ENCODE measurements at places on chromosomes 4 and X.

DNA sequence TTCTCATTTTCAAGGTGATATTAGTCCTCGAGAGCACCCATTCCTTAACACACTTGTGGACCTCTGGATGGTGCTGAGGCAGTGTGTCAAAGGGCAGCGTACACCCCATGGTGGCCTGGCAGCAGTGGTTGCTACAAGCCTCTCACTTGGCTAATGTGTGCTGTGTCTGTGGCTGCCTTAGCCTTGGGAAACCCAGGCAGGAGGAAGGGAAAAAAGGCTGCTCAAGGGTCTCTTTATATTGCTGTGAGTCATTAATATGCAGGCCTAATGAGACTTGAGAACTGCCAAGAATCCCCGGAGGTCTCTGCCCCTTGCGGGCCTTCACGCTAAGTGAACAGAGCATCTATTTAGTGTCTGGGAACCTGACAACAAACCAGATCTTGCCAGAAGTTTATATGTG, 7.0 kb downstream of the PCDH10 start:
- DNase-seq = no peak

DNA sequence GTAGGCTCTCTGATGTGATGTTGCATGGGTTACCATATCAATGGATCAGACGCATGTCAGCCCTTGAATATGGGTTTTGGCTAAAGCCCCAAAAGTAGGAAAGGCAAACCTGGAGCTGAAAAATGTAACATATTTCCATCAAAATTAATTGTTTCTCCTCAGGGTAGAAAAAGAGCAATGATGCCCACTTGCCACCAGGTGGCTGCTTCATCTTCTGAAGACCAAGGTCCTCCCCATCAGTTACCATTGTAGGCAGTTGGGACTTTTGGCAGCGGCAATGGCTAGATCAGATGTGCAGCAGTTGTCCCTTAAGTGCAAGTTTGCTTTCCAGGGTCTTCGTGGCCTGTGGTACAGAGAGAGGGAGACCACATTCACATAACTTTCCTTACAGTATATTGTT, 118.2 kb downstream of the NAF1 start:
- peak; percentile 45 for DNase-seq

DNA sequence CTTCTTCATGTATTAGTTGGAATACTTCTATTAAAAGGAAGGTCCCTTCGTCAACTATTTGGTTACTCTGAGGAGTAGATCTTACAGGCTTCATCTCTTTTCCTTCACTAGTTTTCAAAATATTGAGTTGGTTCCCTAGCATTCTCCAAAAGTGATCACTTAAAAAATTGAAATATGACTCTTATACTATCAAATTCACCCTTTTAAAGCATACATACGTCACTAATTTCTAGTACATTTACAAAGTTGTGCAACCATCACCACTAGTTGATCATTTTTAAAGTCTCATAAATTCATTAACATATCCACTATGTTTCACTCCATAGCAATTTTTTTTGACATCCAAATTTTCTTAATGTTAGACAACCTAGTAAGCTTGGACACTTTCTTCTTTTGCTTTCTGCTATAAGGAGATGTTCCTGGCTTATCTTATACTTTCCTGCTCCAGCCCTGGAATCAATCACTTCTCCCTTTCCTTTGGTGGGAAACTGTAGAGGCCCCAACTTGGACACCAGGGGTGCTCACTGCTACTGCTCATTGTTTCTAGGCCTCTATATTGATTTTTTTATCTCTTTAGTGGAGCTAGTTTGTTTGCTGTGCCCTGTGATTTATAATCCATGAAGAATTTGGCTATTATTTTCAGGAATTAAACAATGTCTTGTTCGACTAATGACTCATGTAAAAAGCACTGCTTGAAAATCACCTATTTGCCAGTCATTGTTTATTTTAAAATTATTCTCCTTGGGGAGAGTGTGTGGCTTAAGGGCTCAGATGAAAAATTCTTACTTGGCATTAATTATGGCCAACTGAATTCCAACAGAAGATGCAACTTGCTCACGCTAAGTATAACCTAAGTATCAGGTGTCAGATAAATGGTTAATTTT, 4.0 kb upstream of the ZFX start:
- DNase-seq = peak; percentile 74

GRCh38 chrX:43562372-43562771, 93.7 kb upstream of the MAOA start:
- peak; percentile 8 for DNase-seq

DNA sequence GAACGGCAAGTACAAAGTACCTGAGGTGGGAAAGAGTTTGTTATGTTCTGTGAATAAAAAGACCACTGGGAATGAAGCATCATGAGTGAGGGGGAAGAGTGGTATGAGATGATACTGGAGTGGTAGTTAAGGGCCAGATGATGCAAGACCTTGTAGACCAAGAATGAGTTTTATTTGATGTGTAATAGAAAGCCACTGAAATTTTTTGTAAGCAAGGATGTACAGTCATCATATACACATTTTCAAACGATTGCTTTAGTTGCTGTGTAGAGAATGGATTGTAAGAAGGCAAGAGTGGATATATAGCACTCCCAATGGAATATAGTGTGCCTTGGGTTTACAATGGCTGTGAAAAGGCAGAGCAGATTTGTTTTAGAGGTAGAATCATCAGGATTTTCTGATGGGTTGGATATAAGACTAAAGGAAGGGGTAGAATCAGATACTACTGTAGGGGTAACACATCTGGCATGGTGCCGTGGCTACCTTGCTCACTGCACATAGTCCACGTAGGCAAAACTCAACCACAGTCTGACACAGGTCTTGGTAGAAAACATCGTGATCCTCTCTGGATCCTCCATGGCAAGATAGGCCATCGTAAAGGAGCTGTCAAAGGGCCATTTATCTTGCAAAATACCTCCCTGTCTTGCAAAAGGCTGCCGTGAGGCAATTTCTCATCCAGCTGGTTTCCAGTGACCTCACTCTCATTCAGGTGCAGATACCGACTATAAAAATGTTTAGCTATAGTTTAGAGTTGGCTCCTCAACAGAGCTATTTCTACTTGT, 14.9 kb downstream of the TIFA start:
- peak; percentile 92 for DNase-seq

DNA sequence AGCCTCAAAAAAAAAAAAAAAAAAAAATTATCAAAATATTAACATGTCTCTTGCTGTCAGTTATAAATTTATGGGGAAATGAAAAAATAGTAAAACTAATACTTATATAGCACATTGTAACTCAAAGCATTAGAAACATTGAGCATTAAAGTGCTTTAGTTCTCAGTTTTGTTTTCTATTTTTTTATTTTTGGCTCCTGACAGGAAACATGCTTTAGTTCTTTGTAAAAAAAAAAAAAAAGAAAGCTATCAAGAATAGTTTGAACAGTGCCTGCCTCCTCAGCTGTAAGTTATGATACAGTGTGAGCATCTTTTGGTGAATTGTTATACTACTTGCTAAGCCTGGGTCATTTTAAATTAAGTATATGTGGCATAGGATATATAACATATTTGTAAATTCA, 5.1 kb upstream of the CENPC start:
- no peak for DNase-seq

DNA sequence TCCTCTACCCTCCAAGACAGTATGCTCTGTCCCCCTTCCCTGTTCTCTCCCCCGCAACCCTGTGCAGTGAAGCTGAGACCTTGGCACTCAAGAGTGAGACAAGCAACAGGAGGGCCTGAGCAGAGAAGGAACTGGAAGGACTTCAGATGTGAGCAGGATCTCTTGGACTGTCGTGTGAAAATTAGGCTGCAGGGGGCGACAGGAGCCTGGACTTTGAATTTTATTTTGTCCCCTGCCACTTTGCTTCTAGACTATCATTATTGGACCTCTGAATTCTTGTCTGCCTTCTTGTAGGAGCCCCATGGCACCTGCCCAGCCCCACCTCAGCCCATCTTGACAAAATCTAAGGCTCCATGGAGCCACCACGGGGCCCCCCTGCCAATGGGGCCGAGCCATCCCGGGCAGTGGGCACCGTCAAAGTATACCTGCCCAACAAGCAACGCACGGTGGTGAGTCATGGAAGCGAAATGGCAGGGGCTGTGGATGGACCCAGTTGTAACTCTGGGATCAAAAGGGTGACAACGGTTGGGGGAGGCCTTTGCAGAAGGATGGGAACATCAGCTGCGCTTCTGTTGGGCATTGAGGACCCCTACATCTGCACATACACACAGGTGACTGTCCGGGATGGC, 1.7 kb downstream of the ARAF start:
- peak; percentile 44 for DNase-seq

DNA sequence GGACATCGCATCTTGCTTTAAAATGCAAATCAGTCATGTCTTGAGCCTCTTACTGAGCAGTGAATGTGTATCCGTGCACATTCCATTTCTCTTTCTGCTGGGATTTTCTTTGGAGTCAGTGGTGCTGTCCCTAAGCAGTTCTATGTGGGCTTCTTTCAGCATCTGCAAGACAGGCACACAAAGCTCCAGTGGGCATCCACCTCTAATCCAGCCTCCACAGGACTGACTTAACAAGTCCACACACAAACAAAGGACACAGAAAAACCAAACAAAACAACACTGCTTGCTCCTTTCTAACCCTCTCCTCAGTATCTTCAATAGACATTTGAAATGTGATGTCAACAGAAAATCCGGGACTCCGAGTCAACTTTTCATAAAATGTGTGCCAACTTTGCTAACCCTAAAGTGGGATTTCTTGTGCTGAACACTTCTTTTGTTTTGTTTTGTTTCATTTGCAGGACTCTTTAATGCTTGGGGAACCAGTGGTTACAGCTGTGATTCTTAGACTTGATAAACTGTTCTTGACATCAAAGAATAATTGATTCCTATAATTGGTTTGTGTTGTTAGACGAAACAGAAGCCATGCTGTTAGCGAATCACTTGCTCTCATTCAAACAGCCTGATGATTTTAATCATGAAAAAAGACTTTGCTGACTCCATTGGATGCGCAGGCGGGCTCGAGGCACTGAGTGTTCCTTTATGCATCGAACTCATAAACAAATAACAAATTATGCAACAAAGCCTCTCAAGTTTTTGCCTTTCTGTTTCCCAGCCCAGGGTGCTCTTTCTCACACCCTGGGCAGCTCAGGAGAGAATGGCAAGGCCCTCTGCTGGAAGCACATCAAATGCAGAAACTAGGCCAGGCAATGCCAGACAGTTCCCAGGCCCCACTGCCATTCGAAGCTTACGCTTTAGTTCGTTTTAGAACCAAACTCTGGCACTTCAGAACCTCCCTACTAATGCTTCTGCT, 20.1 kb downstream of the ETNPPL start:
- no peak for DNase-seq

DNA sequence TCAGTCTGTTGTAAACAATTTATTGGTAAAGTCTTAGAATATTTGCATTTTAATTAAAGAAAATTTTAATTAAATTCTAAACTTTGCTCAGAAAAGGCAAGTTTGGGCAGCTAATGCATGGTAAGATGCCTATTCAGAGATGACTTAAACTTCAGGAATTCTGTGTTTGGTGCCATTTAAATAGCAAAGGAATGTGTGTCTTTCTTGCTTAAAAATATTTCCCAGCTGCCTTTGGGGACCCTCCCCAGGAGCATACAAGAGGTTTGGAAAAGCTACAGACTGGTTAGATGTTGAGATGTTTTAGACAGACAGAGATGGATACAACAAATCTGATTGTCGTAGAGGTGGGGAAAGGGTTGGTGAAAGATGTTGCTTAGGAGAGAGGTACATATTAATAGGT, 36.5 kb downstream of the AFF2 start:
- no peak for DNase-seq

- DNase-seq = no peak
Observed at GRCh38 chrX:118978451-118978850, 4.0 kb downstream of the LONRF3 start.

DNA sequence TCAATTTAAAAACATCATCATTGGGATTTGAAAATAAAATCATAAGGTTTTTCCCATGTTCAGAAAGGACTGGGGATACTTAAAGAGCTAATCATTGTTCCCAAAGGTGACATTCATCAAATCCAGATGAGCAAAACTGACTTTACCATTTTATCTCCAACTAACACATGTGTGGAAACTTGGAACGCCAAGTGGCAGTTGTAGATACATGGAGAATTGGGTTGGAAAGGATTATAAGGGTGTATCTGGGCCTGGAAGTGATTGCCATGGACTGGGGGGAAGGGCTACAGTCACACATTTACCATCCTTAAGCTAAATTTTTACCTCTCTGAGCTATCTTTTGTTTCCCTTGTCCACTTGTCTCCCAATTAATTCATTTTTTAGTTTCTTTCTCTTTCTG, 203.4 kb downstream of the SLC39A8 start:
- no peak for DNase-seq

DNA sequence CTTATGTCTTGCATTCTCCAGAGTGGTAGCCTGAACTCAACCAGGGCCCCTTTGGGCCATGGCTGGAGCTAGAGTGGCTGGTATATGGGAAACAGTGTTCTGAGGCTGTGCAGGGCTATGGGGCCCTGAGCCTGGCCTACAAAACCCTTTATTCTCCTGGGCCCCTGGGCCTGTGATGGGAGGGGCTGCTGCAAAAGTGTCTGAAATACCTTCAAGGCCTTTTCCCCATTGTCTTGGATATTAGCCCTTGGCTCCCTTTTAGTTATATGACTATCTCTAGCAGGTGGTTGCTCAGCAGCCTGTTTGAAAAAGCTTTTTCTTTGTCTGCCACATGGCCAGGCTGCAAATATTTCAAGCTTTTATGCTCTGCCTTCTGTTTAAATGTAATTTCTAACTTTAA, 22.5 kb downstream of the APOOL start:
- no peak for DNase-seq

DNA sequence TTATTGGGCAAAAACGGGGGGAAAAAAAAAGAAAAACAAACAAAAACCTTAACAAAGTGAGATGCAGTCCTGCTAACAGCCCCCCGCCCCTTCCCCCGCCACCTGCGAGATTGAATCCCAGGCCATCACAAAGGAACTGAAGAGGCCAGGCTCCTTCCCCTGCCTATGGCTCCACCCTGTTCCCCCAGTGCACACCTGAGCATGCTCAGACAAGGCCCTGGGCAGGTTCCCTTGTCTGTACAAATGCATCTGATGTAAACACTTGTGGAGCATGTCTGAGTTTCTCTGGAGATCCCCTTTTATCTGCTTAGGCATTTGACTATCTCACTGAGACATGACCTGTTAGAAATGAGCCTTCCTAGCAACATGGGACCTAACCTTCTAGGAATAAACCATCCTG, 983.7 kb upstream of the PABPC4L start:
- no peak for DNase-seq

- DNase-seq = peak; percentile 2
Observed at GRCh38 chr4:163404580-163404979, 60.9 kb downstream of the NPY5R start.

- peak; percentile 23 for DNase-seq
Observed at GRCh38 chrX:110173192-110174175, 144.4 kb downstream of the AMMECR1 start.

DNA sequence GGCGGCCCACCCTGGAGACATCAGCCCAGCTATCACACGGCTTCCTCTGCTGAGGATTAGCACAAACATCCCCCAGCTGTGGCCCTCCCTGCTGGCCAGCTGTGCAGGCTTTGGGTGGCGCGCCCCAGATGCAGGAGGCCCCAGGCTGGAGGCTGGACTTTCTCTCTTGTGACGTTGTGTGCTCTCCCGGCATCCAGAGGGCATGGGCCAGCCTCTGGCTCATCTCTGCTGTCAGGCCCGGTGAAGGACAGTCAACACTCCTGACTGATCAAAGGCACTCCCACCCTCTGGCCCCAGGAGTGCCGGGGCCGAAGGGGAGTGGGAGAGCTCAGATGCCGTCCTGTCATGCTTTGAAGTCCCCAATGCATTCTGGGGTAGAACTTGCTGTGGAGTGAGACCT, 29.9 kb upstream of the PJA1 start:
- DNase-seq = no peak

- DNase-seq = no peak
Observed at GRCh38 chrX:107448998-107449835, at the start of gene FRMPD3. Gene FRMPD3, plus strand, starts transcription at chrX:107449652. Its CDS starts 76,937 bp downstream, at chrX:107526589.
